ENCODE measurements at places on chromosomes 4 and X. TPM values are rescaled to one million over a fixed set of nuclear protein-coding genes. Genes with fewer than 3 reads are reported as not detected.

AKAP14 gene
- total RNA-seq: not detected

ADH7 gene
- not detected for total RNA-seq

COX7B2 gene
- total RNA-seq: not detected

FAM9B gene
- total RNA-seq: not detected

TMPRSS11A gene
- total RNA-seq: not detected

SLC25A31 gene
- not detected for total RNA-seq

MBNL3 gene
- total RNA-seq: 2.6 TPM

GRCh38 chrX:109585488-109585887, 39.5 kb downstream of the KCNE5 start:
- H3K4me3 ChIP-seq: no peak overlapping the region
- no peaks in the 10 kb centered on the region for H3K4me1 ChIP-seq
- no peak for DNase-seq
- no peaks in the 10 kb centered on the region for H3K36me3 ChIP-seq
- no peak overlapping the region for H3K27ac ChIP-seq

- no peak overlapping the region for H3K27ac ChIP-seq
- DNase-seq: no peak
- H3K4me3 ChIP-seq: no peak overlapping the region
- no peaks in the 10 kb centered on the region for H3K27me3 ChIP-seq
These were observed 51.1 kb downstream of the TET2 start for GRCh38 chr4:105197777-105198176.

DNA sequence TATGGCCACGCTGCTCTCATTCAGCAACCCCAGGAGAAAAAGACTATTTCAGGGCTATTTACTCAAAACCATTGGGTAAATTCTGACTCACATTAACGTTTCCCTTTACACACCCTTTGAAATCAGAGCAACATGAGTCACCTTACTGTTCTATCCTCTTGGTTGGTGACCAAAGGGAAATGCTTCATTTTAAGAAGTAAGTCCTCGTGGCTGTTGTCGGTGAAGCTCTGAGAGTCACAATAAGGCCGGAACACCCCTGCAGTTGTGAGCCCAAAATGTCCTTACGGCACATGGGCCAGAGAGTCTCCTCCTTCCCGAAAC, 56.3 kb upstream of the SPRY1 start:
- H3K27me3 ChIP-seq: no peaks in the 10 kb centered on the region
- H3K27ac ChIP-seq: no peak overlapping the region
- peaks cover 2% of the 10 kb centered on the region for H3K36me3 ChIP-seq
- no peaks in the 10 kb centered on the region for H3K4me1 ChIP-seq

- H3K36me3 ChIP-seq: peaks cover 8% of the 10 kb centered on the region
- peak within 1 kb of the TSS; percentile 80 for H3K4me3 ChIP-seq
- peak; percentile 93 for DNase-seq
- no peak within 1 kb of the TSS for H3K27ac ChIP-seq
These were observed at the start of gene SNCA for GRCh38 chr4:89836897-89837384. Gene SNCA, minus strand, starts transcription at chr4:89837161. Its CDS starts 1,494 bp downstream, at chr4:89835667.

- no peaks in the 10 kb centered on the region for H3K27me3 ChIP-seq
- no peaks in the 10 kb centered on the region for H3K36me3 ChIP-seq
- DNase-seq: no peak
These were observed 141.4 kb downstream of the KLHL8 start for GRCh38 chr4:87078987-87079486.

GRCh38 chrX:141668371-141668770, 30.2 kb downstream of the SPANXD start:
- H3K27ac ChIP-seq: no peak overlapping the region
- no peak overlapping the region for H3K4me3 ChIP-seq
- H3K4me1 ChIP-seq: no peaks in the 10 kb centered on the region
- no peaks in the 10 kb centered on the region for H3K36me3 ChIP-seq
- no peaks in the 10 kb centered on the region for H3K27me3 ChIP-seq

- no peaks in the 10 kb centered on the region for H3K36me3 ChIP-seq
- no peaks in the 10 kb centered on the region for H3K27me3 ChIP-seq
- no peaks in the 10 kb centered on the region for H3K4me1 ChIP-seq
- H3K4me3 ChIP-seq: peak overlapping the region; percentile 83
- H3K27ac ChIP-seq: no peak overlapping the region
These were observed 2.4 kb upstream of the STIM2 start for GRCh38 chr4:26858035-26858918.

- no peaks in the 10 kb centered on the region for H3K36me3 ChIP-seq
- H3K27ac ChIP-seq: no peak overlapping the region
- H3K4me1 ChIP-seq: no peaks in the 10 kb centered on the region
- no peaks in the 10 kb centered on the region for H3K27me3 ChIP-seq
- no peak for DNase-seq
- no peak overlapping the region for H3K4me3 ChIP-seq
These were observed 214.6 kb upstream of the FAM241A start for GRCh38 chr4:111930659-111931058.

DNA sequence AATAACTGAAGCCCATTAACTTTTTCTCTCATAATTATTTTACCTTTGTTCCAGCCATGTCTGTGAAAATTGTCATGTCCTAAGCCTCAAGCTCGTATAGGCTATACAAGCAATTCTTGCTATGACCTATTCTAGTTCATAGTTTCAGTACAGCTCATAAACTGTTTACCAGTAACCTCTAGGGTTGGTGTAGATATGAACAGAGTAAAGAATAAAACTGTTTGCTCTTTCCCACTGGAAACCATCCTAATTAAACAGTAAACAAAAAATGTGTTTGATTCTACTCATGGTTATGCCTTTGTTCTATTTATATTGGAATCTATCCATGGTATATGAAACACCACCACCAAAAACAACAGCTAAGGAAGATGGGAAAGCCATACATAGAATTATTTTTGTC, 1444.0 kb upstream of the PCDH7 start:
- no peak overlapping the region for H3K4me3 ChIP-seq
- no peak overlapping the region for H3K27ac ChIP-seq
- H3K36me3 ChIP-seq: no peaks in the 10 kb centered on the region
- no peaks in the 10 kb centered on the region for H3K4me1 ChIP-seq

GRCh38 chr4:36242629-36243354, 1.5 kb downstream of the ARAP2 start:
- H3K4me3 ChIP-seq: peak overlapping the region; percentile 78
- DNase-seq: no peak
- H3K27ac ChIP-seq: no peak overlapping the region
- no peaks in the 10 kb centered on the region for H3K4me1 ChIP-seq

DNA sequence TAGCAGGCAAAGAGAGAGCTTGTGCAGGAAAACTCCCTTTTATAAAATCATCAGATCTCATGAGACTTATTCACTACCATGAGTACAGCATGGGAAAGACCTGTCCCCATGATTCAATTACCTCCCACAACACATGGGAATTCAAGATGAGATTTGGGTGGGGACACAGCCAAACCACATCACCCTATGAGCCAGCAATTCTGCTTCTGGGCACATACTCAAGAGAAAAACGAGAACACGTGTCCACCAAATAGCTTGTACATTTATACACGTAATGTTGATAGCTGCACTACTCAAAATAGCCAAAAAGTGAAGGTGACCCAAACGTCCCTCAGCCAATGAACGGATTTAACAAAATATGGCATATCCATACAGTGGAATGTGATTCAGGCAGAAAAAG, 94.5 kb upstream of the DHRSX start:
- H3K27ac ChIP-seq: no peak overlapping the region
- peaks cover 3% of the 10 kb centered on the region for H3K4me1 ChIP-seq
- no peak overlapping the region for H3K4me3 ChIP-seq
- peaks cover 6% of the 10 kb centered on the region for H3K36me3 ChIP-seq
- H3K27me3 ChIP-seq: no peaks in the 10 kb centered on the region

GRCh38 chrX:38400389-38400910, 48.0 kb downstream of the OTC start:
- H3K4me3 ChIP-seq: no peak overlapping the region
- DNase-seq: no peak
- no peak overlapping the region for H3K27ac ChIP-seq
- no peaks in the 10 kb centered on the region for H3K4me1 ChIP-seq

DNA sequence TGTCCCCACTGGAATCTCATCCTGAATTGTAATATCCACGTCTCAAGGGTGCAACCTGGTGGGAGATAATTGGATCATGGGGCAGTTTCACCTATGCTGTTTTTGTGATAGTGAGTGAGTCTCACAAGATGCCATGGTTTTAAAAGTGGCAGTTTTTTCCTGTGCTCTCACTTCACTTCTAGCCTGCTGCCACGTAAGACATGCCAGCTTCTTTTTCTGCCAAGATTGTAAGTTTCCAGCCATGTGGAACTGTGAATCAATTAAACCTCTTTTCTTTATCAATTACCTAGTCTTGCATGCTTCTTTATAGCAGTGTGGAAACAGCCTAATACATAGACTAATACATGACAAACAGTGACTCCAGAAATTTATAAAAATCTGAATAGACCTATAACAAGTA, 1131.8 kb downstream of the PCDH7 start:
- no peaks in the 10 kb centered on the region for H3K27me3 ChIP-seq
- H3K36me3 ChIP-seq: peaks cover 15% of the 10 kb centered on the region
- no peak overlapping the region for H3K27ac ChIP-seq
- no peak overlapping the region for H3K4me3 ChIP-seq
- no peak for DNase-seq

DNA sequence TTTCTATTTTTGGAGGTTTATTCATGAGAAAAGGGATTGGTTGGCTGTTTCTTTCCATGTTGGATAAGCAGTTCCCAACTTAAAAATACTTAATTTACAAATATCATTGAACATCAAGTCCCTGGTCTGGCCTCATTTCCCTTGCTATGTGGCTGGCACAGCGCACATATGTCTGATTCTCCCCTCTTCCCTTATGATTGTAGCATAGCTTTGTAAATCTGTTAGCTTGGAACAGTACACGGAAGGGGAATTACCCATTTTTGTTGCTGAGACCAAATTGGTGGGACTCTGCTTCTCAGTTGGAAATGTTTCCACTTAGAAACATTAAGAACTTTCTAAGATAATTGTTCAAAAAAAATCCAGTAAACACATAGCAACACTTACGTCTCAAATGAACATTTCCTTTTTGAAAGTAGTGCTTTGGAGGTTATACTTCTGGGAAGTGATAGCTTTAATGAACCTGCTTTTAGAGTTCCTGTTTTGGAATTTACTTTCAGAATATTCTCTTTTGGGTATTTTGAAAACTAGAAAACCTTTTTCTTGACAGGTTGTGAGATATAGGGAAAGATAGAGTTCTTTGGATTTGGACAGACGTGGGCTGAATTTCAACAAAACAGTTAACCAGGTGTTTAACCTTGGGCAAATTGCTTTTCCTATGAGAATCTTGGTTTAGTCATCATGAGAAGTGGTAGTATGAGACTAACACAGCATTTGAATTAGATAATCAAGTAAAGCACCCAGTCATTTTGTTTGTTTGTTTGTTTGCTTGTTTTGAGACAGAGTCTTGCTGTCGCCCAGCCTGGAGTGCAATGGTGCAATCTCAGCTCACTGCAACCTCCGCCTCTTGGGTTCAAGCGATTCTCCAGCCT, 47.3 kb downstream of the STIM2 start:
- H3K27me3 ChIP-seq: no peaks in the 10 kb centered on the region
- no peak overlapping the region for H3K27ac ChIP-seq
- H3K4me1 ChIP-seq: peaks cover 2% of the 10 kb centered on the region
- no peak for DNase-seq
- H3K4me3 ChIP-seq: no peak overlapping the region

DNA sequence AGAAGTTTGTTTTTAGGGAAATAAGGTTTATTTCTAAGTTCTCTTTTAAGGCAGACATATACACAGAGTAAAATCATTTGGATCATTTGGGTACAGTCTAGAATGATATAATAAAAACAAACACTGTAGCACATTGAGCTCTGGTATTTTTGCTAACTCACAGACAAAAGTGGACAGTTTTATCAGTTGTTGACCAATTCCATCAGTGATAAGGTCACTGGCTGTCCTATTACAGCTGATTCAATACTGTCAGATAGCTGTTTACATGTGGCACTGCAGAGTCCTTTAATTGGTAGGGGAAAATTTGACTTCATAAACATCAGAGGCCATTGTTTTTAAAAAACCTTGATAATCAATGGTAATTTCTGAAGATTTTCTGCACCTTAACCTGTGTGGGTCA, 3.5 kb downstream of the IBSP start:
- DNase-seq: no peak
- no peak overlapping the region for H3K4me3 ChIP-seq
- no peaks in the 10 kb centered on the region for H3K36me3 ChIP-seq
- H3K27me3 ChIP-seq: no peaks in the 10 kb centered on the region
- H3K27ac ChIP-seq: no peak overlapping the region

DNA sequence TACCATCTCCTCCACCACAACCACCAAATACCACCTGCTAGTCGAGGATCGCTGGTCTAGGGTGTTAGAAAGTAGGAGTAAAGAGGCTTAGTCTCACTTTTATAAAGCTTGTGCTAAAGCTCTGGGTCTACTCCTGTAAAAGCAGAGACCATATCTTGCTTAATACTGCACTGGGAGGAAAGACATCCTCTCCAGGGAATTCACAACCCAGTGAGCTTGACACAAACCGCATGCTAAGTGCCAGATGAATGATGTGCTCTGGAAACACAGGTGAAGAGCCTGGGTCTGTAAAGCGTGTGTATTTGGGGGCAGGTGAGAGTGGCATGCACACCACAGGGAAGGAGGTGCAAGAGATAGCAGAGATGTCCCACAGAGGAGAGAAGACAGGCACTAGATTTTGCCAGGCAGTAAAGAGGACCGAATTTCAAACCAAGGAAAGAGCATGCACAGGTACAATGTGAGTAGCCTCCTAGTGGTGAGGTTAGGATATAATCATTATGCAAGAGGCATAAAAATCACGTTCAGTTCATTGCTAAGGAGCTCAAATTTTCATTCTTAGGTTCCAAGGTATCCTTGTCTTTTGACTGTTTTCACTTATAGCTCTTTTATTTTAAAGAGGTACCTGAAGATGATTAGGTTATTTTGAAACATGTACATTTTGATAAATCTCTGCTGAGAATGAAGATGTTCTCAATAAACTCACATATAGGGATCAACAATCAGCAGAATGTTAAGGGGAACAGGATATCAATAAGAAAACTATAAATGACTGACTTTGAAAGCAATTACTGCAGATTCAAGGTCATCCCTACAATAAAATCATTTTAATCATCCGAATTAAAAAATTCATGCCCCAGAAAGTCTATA, 20.7 kb downstream of the TAPT1 start:
- no peak overlapping the region for H3K4me3 ChIP-seq
- H3K27me3 ChIP-seq: no peaks in the 10 kb centered on the region
- no peak for DNase-seq
- no peaks in the 10 kb centered on the region for H3K36me3 ChIP-seq
- no peak overlapping the region for H3K27ac ChIP-seq

GRCh38 chrX:8627796-8628195, 104.1 kb downstream of the ANOS1 start:
- no peak overlapping the region for H3K27ac ChIP-seq
- peaks cover 7% of the 10 kb centered on the region for H3K4me1 ChIP-seq
- no peak for DNase-seq
- H3K27me3 ChIP-seq: no peaks in the 10 kb centered on the region
- no peak overlapping the region for H3K4me3 ChIP-seq
- peaks cover 31% of the 10 kb centered on the region for H3K36me3 ChIP-seq

GRCh38 chrX:55123900-55124299, 35.1 kb downstream of the PAGE2 start:
- no peak overlapping the region for H3K4me3 ChIP-seq
- no peak overlapping the region for H3K27ac ChIP-seq
- no peaks in the 10 kb centered on the region for H3K27me3 ChIP-seq
- DNase-seq: no peak
- no peaks in the 10 kb centered on the region for H3K4me1 ChIP-seq
- H3K36me3 ChIP-seq: no peaks in the 10 kb centered on the region

Data from H9 (cell line).